ENCODE measurements at places on chromosomes 16 and 17.

- no peak for DNase-seq
These were observed 12.5 kb upstream of the C1QTNF8 start for GRCh38 chr16:1108299-1109252.

- DNase-seq = no peak
These were observed 32.6 kb upstream of the ZNF469 start for GRCh38 chr16:88349903-88350900.

GRCh38 chr16:83044589-83044988 lies 417.8 kb downstream of the CDH13 start:
- no peak for DNase-seq

- DNase-seq = no peak
These were observed 91.5 kb downstream of the SNX11 start for GRCh38 chr17:48198950-48199541.

DNA sequence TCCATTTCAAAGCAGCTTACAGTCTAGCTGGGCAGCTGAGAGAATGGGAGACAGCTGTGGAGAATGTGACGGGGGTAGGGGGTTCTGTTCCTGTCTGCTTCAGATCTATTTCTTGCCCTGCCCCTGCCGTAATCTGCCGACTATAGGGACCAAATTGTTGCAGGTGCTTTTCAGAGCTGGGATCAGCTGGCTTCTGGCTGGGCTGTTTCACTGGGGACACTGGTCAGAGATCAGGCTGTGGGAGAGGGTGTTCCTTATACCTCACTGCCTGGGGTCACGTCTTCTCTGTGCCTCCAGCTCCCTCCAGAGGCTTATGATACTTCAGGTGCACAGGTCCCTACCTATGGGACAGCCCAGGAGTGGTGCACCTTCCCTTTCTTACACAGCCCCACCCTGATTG lies 514.9 kb upstream of the GOT2 start:
- no peak for DNase-seq

- DNase-seq = no peak
These were observed 68.1 kb upstream of the CNEP1R1 start for GRCh38 chr16:49956915-49957314.

GRCh38 chr17:82935966-82936767 lies 96.3 kb upstream of the ZNF750 start:
- no peak for DNase-seq

- DNase-seq = no peak
These were observed 137.8 kb upstream of the ZFHX3 start for GRCh38 chr16:73185737-73186136.

- DNase-seq = no peak
These were observed 23.7 kb downstream of the ITPRIPL2 start for GRCh38 chr16:19137201-19138128.

GRCh38 chr17:72165867-72166439 lies 45.1 kb downstream of the SOX9 start:
- DNase-seq = no peak

DNA sequence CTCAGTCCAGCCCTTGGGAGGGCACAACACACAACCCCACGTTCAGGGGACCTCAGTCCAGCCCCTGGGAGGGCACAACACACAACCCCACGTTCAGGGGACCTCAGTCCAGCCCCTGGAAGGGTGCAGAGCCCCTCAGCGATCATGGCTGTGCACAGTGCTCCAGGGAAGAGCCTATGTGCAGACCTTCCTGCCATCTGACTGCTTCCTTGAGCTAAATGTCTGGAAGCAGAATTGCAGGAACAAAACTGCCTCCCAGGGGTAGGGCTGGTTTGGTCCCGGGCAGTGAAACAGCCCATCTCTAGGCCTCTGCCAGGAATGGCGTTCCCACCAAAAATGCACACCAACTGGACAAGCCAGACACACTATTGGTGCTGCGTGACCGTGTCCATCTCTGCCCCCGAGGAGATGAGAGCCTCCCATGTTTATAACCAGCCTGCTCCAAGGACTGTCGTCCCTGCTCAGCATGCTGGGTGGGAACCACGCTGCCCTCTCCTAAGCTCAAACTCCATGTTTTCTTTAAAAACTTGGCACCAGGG lies 44.0 kb downstream of the ZNF276 start:
- no peak for DNase-seq

DNA sequence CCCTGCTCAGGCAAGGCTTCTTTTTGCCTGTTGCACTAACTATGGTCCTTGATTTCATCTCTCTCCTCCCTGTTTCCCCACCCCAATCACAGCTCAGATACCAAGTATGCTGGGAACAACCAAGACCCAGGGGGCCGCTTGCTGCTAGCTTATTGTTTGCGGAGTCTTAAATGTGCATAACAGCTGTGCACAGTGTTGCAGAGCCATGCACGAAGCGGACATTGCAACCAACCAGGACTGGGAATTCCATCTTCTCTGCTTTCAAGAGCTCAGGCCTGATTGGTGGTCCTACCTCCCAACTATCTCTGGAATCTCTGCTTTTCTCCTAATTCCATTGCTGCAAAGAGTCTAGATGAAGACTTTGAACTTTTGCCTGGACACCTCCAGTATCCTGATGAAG lies 281.3 kb upstream of the TNRC6C start:
- DNase-seq = no peak

GRCh38 chr16:87713451-87714229 lies 52.1 kb downstream of the KLHDC4 start:
- peak; percentile 72 for DNase-seq

GRCh38 chr16:85912211-85912974 lies 13.4 kb downstream of the IRF8 start:
- DNase-seq = no peak

DNA sequence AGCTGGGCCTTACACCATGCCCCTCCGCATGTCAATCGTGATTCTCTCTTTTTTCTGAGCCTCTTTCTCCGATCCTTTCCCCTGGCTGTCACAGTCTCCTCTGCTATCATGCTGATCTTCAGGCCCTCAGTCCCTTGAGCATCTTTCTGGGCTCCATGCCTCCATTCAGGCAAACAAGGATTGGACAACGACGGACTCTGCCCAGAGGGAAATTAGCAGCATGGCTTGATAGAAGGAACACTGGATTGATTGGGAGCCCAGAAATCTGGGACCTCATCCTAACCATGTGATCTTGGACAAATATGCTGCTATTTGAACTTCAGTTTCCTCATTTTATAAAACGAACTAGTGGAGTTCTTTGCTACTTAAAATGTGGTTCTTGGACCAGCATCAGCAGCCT lies 19.6 kb upstream of the PHF12 start:
- no peak for DNase-seq

DNA sequence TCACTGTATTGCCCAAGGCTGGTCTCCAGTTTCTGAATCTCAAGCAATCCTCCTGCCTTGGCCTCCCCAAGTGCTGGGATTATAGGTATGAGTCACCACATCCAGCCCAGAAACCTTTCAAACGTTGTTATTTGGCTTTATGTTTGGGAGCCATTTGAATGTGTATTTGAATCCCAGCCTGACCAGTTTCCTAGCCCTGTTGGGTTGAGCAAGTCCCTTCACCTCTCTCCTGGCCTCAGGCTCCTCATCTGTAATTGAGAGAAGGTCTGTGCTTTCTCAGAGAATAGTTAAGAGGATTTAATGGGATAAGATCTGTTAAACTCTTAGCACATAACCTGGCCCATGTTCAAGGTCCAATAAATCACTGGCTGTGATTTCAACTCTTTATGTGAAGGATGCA lies 385.8 kb upstream of the RBFOX1 start:
- no peak for DNase-seq

GRCh38 chr17:56172517-56172982 lies 19.3 kb downstream of the ANKFN1 start:
- no peak for DNase-seq

- DNase-seq = no peak
These were observed 11.7 kb upstream of the CNTNAP4 start for GRCh38 chr16:76265434-76266045.

- DNase-seq = no peak
These were observed 80.7 kb downstream of the HS3ST3A1 start for GRCh38 chr17:13520899-13521572.

GRCh38 chr16:9053006-9053601 lies 38.3 kb upstream of the HAPSTR1 start:
- no peak for DNase-seq

GRCh38 chr17:7748076-7748775 lies 30.7 kb downstream of the DNAH2 start:
- DNase-seq = no peak

GRCh38 chr17:50137042-50137441 lies 7.1 kb upstream of the SAMD14 start:
- DNase-seq = no peak

- no peak for DNase-seq
These were observed 373.7 kb downstream of the SOX9 start for GRCh38 chr17:72494566-72494965.

- DNase-seq = peak; percentile 90
These were observed 7.8 kb upstream of the PDK2 start for GRCh38 chr17:50087246-50087911.

GRCh38 chr16:57623251-57624043 lies 5.0 kb upstream of the ADGRG1 start:
- no peak for DNase-seq

DNA sequence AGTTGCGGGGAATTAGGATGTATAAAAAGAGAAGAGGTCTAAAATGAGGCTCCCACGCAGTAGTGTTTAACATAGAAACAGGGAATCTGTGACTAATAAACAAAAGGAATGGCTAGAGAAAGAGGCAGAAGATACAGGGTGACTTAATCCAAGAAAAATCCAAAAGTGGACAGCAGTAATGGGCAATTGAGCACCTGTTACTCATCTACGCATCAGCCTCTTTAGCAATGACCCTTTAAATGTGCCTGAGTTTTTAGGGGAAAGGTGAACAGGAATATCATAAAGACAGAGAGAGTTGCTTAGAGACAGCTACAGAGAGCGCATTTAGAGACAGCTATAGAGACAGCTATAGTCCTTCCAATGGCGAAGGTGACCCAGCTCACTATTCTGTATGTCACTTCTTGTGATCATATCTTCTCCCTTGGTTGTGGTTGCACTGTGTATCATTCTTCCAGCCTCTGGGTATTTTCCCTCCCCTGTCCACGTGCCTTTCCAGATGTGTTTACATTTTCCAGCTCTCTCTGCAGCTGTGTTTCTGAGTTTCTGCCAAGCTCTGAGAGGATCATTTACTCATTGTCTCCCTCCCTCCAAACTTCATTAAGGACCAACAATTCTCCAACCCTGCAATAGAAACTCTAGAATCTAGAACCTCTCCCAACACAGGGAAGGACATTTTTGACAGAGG lies 61.5 kb downstream of the MYOCD start:
- no peak for DNase-seq

DNA sequence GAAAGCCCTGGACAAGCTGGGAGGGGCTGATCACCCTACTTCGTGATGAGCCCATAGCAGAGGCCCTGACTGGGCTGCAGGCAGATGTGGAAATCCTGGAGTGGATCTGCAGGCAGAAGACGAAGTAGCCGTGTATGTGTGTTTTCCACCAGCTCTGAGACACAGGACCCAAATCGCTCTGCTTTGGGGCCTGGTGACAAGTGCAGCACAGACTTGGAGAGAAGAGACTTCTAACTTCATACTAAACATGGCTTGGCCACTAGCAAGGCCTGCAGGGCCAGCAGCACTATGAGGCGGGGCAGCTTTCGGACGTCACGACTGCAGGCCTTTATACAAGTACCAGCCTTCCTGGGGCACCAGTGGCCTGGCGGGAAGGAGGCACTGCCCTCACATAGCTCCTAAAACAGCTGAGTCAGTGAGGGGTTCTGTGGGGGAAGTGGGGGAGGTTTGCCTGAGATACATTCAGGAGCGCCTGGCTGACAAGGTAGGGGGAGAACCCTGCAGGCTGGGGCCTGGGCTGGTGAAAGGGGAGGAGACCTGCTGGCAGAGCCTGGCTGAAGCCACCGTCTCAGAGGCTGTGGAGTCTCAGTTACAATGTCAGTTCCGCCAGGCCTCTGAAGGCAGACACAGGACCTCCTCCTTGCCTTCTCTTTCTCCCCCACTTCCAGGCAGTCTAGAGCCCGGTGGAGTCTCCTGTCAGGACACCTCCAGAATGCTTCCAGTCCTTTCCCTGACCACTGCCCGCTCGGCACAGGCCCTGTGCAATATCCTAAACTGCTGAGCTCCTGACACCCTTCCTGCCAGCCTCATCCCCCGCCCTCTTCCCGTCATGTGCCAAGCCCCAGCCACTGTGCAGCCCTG lies 73.4 kb downstream of the WSB1 start:
- no peak for DNase-seq

DNA sequence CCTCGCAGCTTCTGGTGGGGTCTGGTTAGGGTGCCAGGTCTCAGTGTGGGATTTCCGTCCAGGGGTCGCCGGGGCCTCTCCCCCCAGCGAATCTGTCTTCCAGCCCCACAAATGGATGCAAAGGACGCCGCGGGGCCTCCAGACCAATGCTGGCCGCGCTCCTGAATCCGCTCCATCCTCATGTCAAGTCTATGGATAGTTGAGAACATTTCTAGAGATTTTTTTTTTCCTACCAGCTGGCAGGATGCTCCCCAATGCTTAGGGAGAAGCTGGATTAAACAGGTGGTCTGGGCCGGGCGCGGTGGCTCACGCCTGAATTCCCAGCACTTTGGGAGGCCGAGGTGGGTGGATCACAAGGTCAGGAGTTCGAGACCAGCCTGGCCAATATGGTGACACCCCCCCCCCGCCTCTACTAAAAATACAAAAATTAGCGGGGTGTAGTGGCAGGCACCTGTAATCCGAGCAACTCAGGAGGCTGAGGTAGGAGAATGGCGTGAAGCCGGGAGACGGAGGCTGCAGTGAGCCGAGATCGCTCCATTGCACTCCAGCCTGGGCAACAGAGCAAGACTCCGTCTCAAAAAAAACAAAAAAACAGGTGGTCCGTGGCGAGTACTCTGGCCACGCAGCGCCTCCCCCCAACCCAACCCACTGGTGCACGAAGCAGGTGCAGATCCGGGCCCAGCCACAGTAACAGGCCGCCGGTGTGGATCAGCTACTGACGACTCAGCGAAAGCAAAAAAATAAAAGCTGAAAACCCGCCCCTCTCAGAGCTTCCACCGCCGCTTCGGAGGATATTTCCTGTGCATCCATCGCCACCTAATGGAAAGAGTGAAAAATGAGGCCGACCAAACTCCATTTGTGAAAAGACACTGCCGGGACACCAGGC lies 1.1 kb upstream of the NXN start:
- peak; percentile 60 for DNase-seq
